Caco-2 (cell line): ENCODE measurements at places on chromosomes 5 and 9.

- no peak for DNase-seq
Observed at GRCh38 chr5:143003328-143003636, 233.1 kb downstream of the ARHGAP26 start.

- DNase-seq, result no peak
Observed at GRCh38 chr9:84361645-84362044, 21.1 kb upstream of the SLC28A3 start.

DNA sequence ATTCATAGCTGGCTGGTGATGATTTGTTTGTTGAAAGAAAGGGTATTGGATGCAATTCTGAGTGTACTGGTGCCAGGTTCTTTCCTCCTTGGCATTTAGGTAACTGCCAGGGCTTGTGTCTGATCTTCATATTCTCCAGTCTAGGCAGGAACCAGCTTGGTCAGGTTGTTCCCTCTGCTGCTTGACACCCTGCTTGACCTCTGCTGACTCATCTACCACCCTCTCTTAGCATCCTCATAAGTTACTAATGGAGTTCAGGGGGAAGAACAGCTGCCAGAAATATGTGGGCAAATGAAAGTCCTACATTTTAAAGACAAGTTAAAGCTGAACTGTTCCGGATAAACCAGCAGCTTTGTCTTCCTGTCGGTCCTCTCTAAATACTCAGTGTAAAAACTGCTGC lies 116.1 kb upstream of the TNC start:
- DNase-seq, result no peak

GRCh38 chr5:93632327-93632726 lies 49.3 kb downstream of the NR2F1 start:
- no peak for DNase-seq

DNA sequence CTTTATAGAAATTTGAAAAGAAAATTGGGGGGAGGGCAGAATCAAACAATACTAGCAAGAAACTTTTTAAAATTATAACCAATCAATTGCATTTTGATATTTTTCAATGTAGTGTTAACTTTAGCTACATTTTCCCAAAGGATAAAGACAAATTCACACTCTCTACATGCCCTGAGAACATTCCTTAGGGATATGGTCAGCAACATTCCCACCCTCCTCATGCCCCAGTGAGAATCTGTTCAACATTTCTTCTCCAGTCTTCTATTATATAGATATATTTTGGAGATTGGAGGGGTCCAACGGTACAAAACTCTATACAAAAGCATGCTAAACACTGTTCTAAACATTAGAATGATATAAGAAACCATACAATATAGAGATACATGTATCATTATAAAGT lies 11.6 kb upstream of the PRR16 start:
- no peak for DNase-seq

GRCh38 chr5:4275232-4275631 lies 679.6 kb downstream of the IRX1 start:
- DNase-seq, result no peak

- DNase-seq, result no peak
Observed at GRCh38 chr9:124180557-124180956, 77.2 kb upstream of the NEK6 start.

- no peak for DNase-seq
Observed at GRCh38 chr9:93064392-93065134, 6.1 kb downstream of the SUSD3 start.

- no peak for DNase-seq
Observed at GRCh38 chr9:71403106-71403505, 281.7 kb upstream of the TRPM3 start.

DNA sequence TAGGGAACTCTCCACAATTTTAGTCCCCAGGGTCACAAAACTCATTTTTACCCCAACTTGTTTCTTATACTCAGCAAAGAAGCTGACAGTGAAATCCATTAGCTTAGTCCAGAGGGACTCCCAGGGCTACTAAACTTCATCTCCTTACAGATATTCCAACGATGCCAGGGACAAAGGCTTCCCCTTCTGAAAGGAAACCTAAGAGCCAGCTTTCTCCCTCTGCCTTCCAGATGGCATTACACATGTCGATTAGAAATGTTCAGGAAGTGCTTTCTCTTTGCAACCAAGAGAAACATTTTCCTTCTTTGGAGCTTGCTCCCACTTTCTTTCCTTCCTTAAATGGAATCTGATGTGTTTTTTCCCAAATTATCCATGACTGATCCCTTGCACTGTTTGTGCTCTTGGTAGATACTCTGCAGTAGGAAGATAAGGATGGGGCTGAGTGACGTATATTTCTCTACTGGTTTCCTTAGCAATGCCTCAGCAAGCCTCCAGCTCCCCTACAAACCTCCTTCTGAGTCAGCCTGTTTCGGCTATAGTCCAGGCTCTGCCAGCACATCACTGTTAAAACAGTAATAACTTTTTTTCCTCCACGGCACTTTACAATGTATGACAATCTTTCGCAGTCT lies 43.0 kb upstream of the HTR4 start:
- DNase-seq, result no peak

DNA sequence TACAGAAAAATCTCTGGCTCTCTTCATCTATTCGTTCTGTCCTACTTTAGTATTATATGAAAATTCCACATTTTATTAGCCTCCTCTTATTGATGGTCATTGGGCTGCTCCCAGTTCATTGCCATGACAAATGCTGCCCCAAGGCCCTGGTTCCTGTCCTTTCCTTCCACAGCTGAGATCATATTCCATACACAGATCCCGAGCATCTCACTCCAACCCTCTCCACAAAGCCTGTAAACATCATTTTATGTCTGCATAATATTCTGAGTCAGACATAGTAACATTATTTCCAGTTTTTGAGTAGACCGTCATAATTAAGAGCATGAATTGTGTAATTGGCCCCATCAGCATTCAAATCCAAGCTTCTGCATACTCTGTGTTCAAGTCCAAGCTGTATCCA lies 86.3 kb downstream of the MVB12B start:
- DNase-seq, result no peak

DNA sequence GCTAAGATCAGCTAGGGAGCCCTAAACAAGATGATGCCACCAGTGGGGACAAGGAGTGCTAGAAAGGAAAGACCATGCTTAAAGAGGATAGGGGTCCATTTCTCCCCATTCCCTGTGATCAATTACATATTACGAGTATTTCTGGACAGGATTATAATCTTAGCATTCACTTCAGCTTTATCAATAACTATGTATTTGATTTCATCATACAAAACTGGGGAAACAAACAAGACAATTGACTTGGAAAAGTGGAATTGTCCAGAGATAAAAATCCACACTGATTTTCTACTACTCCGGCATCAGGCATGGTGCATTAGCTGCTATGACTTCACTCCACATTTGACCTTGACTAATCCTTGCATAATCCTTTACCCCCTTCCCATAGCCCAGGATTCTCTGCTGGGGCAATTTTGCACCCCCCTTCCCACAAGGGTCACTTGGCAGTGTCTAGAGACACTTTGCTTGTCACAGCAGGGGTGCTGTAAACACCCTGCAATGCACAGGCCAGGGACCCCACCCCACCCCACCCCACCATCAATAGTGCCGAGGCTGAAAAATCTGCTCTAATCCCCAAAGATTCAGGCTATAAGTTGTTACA lies 29.9 kb upstream of the UBE2QL1 start:
- DNase-seq, result no peak

DNA sequence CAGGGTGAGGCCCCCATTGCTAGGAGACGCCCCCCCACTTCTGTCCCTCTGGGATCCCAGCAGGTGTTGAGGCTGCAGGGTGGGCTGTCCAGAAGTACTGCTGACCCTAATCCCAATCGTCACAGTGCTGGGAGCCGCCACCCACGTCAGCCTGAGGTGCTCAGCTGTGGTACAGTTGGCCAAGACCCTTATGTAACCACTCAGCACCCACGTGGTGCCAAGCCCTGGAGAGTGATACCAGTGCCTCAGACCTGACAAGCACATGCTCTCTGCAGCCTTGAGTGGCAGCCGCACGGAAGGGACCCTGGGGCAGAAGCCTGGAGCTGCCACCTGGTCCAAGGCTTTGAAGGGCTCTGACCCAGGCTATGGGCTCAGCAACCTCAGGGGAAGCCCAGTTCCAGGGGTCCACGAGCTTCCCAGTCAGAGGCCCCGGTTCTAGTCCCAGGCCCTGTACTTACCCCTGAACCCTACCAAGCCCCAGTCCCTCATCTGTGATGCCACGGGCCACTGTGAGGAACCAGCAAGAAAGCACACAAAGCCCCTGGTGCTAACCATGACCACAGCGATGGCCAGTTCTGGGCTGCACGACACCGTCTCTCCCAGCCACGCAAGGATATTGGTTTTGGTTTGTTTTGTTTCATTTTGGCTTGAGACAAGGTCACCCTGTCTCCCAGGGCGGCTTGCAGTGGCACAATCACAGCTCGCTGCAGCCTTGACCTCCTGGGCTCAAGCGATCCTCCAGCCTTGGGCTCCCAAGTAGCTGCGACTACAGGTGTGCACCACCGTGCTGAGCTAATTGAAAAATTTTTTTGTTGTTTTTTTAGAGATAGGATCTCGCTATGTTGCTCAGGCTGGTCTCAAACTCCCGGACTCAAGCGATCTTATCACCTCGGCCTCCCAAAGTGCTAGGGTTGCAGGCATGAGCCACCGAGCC lies 50.7 kb downstream of the DBH start:
- no peak for DNase-seq

DNA sequence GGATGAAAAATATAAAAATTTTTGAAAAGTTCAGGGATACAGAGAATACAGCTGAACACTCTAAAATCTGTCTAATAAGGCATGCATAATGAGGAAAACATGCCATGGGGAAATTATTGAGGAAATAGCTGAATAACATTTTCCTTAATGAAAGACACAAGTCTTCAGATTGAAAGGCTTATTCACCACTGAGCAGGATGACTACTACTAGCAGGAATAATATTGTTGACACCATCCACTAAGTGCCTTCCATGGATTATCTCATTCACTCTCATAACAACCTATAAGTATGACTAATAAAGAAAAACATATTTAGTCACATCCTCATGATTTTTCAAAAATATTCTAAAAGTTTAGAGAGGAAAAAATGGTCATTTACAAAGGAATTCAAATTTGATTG lies 96.7 kb upstream of the FER start:
- no peak for DNase-seq

DNA sequence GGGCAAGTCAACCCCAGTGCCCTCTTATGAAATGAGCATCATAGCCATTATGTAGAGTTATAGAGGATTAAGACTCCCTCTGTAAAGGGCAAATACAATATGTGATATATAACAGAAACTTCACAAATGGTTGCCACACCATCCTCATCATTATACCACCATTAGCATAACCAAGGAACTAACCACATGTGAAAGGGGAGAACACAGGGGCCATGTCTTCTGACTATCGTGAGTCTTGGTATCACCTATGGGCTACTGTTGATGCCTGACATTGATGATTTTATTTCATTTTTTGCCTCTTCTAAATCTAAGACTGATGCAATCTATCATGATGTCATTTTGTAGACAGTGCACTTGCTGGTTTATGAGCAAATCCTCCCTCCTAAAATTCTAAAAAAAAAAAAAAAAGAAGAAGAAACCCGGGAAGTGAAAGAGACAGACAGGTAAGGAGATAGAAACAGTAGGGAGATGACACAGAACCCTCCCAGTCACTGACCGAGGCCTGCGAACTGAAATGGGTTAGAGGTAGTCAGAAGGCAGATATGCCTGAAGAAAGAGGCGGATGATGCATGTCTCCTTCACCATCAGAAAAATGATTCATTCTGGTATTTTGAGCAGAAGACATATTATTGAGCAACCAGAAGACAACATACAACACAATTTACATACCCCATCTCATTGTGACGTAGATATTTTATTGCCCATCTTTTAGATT lies 266.0 kb downstream of the DMAC1 start:
- DNase-seq, result no peak

DNA sequence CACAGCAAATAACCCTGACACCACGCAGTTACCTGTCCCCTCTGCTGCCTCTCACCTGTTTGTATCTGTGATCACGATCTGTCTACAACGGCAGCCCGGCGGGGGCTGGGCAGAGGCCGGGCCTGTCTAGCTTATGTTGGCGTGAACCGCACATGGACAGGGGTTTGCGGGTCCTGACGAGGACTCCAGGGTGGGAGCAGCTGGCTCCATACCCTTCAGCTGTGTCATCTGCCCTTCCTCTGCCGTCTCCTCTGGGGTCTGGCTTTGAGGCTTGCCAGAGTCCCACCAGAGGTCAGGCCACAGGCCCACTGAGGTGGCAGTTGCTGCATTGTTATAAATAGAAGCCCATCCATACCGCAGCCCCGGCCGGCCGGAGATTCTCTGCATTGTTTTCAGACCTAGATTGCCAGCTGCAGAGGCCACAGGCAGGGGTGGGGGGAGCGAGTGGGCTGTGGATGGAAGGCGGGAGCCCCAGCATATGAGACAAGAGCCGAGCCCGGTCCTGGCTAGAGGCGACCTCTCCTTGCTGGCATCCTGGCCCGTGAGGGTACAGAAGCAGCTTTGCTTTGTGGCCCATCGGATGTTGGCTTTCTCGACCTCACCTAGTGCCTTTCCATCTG lies 37.8 kb downstream of the FAM78A start:
- no peak for DNase-seq

- peak; percentile 83 for DNase-seq
Observed at GRCh38 chr5:134524826-134525682, at the start of gene JADE2. Gene JADE2, plus strand, starts transcription at chr5:134525670. Its CDS starts 10,188 bp downstream, at chr5:134535858.

DNA sequence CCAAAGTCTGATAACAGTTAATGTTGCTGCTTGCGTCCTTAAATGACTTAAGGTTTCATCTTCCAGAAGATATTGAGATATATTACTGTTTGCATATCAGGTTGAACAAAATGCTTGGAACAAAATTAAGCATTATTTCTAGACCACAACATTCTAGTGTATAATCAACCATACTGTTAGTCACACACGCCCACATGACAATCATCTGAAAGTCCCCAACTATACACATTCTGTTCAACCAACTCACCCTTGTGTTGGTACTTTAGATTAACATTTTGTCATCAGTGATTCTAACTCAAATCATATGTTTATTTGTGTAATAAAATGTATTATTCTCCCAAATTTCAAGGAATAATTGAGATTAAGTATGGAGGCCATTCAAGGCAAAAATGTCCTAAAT lies 47.3 kb downstream of the LURAP1L start:
- no peak for DNase-seq

DNA sequence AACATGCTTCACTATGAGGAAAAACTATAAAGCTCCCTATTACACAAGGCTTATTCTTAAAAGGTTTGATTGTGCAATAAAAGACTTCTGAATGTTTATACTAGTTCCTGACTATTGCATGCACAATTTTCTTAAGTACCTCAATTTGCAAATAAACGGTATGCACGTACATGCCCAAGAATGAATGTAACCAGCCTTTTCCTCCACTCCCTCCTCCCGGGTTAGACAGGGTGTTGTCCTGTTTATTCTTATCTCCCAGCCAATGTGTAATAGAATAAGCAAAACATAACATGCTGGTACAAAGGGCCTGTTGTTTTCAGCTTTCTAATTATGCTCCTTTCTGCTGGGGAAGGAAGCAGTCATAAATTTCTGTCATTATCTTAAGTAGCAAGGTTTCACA lies 79.1 kb downstream of the AOPEP start:
- DNase-seq, result no peak

GRCh38 chr9:34665381-34666250 lies 3.2 kb upstream of the CCL27 start:
- DNase-seq, result peak; percentile 89

GRCh38 chr5:126139086-126139485 lies 284.1 kb upstream of the GRAMD2B start:
- DNase-seq, result no peak
